Central memory CD4-positive, alpha-beta T cell (primary cell): ENCODE measurements at places on chromosomes 2 and 18.

DNA sequence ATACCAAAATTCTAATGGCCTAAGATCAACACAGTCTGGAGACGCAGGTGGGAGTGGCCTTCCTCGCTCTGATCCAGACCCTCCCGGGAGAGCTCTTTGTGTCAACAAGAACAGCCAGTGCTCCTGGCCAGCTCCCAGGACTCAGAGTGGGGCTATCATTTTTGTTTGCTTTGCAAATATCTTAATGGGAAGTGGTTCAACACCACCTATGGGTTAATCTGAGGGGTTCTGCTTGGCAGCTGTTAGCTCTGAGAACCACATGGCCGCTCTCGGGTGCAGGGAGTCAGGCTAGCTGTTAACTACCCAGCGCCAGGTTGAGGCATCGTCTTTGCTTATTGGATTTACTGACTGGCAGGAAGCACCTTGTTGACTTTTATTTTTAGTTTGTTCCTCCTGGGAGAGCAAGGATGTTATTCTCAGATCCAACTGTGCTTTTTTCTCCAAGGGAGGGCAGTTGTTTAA is 184.8 kb upstream of the SP5 start:
- no peak for DNase-seq

DNA sequence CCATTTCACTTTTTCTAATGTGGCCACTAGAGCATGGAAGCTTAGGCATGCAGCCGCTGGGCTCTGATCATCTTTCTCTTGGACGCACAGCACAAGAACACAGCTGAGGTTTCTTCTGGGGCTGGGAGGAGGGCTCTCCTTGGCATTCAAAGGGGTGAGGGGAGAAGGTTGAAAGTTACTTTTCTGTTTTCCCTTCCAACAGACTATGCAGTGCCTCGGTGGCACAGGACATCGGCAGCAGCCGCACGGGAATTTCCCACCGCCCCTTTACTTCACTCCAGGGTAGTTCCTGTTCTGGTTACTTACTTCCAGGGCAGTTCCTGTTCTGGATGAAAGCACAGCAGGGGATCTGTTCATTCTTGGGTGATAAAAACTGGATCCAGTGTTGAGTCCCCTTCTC is 18.9 kb upstream of the MAL start:
- no peak for DNase-seq

DNA sequence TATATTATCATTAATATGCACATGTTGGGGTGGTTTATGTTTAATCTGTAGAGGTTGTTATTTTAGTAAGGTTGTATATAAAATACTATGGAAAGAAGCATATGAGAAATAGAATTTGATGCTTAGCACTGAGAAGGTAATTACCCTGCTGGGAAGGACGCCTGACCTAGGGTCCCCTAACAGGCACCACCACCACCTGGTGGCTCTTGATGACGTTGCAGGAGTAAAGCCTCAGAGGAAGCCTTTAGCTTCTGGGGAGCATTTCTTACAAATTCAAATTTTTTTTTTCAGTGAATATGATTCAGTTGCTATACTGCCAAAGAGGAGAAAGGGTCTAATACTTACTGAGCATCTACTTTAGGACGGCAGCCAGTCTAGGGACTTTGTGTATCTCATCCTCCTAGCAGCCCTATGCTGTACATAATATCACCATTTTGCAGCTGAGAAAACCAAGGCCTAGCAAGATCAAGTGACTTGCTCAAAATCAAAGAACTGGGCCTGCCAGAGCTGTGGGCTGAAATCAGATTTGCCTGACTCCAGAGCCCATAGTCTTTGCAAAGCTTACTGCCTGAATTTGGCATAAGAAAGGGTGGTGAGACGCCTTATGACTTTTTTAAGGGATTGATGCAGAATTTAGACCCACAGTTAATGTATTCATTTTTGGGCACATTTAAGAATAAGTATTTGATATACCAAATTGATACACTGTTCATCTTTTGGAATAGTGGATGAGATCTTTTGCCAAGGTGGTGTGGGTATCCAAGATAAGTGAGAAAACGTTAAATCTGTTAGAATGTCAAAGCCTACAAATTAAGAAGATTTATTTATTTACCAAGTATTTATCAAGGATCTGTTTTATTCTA is 78.8 kb upstream of the GAREM1 start:
- peak; percentile 16 for DNase-seq

- DNase-seq = no peak
Observed at GRCh38 chr2:88398180-88398579, 54.3 kb downstream of the FOXI3 start.

DNA sequence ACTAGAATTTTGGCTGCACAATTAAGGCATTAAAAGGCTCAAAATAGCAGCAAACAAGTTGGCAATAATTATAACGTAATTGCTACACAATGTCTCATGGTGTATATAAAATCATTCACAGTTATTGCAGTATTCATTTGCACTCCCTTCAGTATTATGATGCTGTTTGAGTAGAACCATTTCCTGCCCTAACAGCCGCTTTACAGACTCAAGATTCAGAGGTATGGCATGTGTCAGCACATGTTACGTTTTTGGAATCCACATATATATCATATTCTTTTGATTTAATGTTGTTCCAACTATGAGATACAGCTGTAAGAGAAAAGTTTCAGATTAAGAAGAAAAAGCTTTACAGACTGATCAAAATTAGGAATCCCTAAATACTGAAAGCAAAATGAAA is 56.3 kb upstream of the NCKAP5 start:
- no peak for DNase-seq

DNA sequence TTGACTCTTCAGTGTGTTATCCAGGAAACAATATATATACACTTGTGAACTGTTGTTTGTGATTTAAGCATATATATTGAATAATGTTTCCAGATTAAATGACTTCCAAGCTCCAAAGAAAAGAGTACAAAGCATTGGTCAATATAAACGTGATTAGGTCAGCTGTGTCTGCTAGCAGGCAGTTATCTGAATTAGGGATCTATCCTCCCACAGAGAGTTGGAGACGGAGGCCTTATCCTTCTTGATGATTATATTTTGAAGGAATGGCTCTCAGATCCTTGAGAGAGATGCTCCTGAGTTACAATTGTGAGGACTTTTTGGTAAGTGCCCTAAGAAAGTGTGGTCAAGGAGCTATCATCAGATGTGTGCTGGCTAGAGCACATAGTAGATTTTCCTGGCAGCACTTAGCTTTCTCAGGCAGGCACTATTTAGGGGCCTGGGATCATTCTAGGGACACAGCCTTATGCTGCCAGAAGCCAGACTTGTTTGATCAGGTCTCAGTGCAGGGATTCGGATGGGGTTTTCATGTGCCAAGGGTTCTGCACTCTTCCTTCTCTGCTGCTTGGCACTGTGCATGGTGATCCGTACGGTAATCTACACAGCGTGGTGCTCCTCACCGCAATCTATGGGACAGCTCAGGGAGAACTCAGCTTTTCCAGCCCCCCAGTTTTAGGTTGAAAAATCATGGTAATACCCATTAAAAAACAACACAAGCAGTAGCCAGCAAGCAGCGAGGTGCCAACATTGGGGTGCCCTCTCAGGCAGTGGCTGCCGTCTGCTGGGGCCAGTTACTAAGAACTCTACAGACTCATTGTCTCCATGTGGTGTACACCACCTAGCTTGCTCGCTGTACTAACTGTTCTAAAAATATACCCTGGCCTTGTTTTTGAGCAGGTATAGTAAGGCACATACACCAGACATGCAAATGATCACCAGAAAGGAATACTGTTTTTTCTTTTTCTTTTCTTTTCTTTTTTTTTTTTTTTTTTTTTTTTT is 8.0 kb upstream of the ZDBF2 start:
- no peak for DNase-seq

GRCh38 chr18:48165111-48165866 is 234.8 kb upstream of the SMAD2 start:
- DNase-seq = no peak

- DNase-seq = no peak
Observed at GRCh38 chr2:203835892-203836800, 31.4 kb upstream of the CTLA4 start.

- DNase-seq = no peak
Observed at GRCh38 chr2:61277756-61278155, 115.8 kb downstream of the C2orf74 start.

DNA sequence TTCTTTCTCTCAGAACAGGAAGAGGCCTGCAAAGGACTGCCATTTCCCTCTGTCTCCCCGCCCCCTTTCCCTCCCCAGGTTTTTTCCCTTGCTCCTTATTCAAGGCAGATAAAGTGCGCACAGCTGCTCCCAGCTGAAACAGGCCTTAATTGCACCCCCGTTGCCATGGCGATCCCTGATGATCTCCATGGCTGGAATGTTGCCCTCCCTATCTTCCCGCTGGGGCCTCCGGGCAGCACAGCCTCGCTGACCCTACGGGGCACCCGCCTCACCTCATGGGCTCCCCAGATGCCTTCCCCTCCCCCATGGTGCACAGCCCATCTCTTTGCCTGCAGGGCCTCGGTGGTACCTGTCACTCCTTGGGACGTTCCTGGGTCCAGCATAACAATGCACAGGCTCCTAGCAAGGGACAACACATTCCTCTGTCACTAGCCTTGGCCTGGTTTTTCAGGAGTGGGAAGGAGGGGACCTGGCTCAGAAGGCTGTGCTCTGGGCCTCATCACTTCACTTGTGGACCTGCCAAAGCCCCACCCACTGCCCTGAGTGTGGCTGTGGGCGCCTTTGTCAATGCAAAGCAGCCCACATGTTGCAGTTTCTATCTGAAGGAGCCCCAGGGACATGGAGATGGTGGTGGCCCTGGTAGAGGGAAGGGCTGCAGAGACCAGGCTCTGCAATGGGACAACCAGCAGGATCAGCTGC is 115.0 kb downstream of the CELF4 start:
- DNase-seq = no peak

DNA sequence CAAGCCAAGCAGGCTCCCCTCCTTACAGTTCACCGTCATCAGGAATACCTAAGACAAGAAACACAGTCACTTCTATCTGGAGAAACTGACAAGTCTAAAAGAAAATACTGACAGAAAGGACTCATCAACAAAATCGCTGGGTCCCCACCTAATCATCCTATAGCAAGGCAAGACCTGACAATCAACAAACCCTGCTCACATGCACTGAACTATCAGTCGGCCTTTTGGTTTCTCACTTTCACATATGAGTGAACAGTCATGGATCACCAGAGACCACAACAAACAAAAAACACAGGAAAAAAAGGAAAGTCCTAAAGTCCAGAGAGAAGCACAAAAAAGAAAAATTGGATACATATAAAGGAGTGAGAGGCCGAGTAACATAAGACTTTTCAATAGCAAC is 70.4 kb downstream of the SEMA4F start:
- no peak for DNase-seq

GRCh38 chr18:37873416-37873815 is 307.8 kb upstream of the CELF4 start:
- no peak for DNase-seq

- no peak for DNase-seq
Observed at GRCh38 chr2:129002751-129003150, 684.1 kb upstream of the HS6ST1 start.

GRCh38 chr2:36859366-36859792 is 107.0 kb downstream of the STRN start:
- no peak for DNase-seq

GRCh38 chr2:166675553-166675952 is 181.5 kb upstream of the SCN7A start:
- no peak for DNase-seq

- no peak for DNase-seq
Observed at GRCh38 chr18:12996661-12997292, 5.6 kb downstream of the CEP192 start.

GRCh38 chr18:49319590-49319989 is 140.9 kb downstream of the DYM start:
- DNase-seq = no peak

DNA sequence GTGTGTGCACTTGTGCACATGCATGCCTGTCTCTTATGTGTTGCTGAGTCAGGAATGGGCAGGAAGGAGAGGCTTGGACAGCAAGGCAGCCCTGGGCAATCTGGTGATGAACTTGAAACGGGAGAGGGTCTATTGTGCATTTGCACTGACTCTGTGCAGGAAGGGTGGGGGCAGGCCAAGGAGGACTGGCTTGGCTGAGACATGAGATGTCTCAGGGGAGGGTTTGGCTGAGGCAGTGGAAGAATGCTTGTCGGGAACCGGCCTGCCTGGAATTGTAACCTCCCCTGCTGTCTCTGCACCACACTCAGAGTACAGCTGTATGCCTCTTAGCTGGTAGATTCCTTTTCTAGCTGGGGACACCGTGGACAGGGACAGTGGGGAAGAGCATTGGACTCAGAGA is 176.1 kb upstream of the TNP1 start:
- DNase-seq = no peak

- DNase-seq = no peak
Observed at GRCh38 chr2:84999553-84999955, 28.6 kb downstream of the KCMF1 start.

DNA sequence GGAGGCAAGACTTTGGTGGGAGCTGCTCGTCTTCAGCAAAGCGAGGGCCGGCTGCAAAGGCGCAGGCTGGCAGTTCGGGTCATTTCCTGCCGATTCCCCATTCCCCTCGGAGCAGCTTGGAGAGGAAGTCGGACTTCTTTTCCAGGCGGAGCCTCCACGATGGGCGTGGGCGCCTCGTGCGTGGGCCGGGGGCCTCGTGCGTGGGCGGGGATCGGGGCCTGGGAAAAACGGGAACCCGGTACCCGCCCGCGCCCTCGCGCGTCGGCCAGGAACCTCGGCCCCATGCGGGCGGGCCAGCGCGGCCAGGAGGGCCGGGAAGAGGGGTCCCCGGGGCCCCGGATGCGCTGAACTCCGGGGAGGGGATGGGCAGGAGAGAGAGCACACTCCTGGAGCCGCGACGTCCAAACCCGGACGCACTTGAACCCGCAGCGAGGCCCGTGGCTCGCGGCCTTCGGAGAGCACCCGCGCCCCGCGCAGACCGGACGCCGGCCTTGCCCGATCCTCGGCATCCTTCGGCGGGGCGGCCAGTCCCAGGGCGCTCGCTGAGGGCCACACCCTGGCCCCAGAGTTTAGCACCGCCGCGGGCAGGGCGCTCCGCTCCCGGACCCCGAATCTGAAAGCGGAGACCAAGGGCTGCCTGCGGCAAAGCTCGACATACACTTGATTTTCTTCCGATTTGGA is 368.4 kb downstream of the MTX2 start:
- DNase-seq = no peak

GRCh38 chr18:24988253-24988840 is 363.6 kb downstream of the ZNF521 start:
- DNase-seq = no peak

- no peak for DNase-seq
Observed at GRCh38 chr2:214676421-214677089, 132.9 kb downstream of the BARD1 start.

GRCh38 chr2:187415449-187415848 is 32.6 kb downstream of the CALCRL start:
- DNase-seq = no peak
